ENCODE measurements at places on chromosomes 16 and 17.

GRCh38 chr17:78170692-78171590 lies 2.6 kb downstream of the SYNGR2 start:
- DNase-seq: no peak

- no peak for DNase-seq
These were observed 34.5 kb downstream of the MAP1LC3B start for GRCh38 chr16:87426423-87427215.

DNA sequence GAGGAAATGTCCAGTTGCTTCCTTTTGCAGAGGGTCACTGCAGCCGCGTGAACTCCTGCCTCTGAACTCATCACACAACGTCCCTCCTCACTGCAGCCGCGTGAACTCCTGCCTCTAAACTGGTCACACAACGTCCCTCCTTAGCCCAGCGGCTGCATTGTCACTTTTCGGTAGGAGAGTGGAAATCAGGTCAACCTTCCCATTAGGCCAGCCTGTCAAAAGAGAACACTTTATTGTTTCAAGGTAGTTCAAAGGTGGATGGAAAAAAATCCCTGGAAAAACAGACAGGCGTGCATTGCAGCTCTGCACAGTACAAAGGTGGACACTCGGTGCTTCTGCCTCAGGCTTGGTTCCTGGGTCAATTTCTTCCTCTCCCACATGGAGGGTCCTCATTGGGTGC lies 280.2 kb downstream of the FOXL1 start:
- no peak for DNase-seq

- DNase-seq: no peak
These were observed 46.8 kb upstream of the DNAH9 start for GRCh38 chr17:11551442-11551841.

DNA sequence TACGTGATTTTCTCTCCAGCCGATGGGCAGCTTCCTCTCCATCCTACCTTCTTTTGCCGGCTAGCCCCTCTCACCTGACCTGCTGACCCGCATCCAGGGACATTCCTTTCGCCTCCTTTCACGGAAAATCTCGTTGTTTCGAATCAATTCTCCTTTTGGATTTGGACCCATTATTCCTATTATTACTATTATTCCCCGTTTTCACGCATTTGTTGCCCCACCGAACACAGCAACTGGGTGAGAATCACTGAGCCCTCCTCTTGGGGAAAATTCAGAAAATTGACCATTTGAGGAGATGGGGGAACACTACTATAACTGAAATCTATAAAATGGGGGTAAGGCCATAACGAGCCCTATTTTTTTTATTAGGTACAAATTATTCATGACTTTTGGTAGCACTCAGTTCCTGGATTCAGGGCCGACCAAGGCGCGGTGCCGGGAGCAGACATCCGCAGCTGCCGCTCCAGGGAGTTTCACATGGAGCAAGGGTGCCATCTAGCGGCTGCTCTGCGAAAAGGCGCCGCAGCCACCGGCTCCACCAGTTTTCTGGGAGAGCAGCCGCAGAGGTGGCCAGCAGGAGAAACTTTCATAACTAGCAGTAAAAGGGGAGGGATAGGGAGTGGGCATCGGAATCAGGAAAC lies 3.3 kb upstream of the HOXB8 start:
- DNase-seq: no peak

- DNase-seq: no peak
These were observed 43.5 kb downstream of the GPRC5B start for GRCh38 chr16:19841184-19841583.

DNA sequence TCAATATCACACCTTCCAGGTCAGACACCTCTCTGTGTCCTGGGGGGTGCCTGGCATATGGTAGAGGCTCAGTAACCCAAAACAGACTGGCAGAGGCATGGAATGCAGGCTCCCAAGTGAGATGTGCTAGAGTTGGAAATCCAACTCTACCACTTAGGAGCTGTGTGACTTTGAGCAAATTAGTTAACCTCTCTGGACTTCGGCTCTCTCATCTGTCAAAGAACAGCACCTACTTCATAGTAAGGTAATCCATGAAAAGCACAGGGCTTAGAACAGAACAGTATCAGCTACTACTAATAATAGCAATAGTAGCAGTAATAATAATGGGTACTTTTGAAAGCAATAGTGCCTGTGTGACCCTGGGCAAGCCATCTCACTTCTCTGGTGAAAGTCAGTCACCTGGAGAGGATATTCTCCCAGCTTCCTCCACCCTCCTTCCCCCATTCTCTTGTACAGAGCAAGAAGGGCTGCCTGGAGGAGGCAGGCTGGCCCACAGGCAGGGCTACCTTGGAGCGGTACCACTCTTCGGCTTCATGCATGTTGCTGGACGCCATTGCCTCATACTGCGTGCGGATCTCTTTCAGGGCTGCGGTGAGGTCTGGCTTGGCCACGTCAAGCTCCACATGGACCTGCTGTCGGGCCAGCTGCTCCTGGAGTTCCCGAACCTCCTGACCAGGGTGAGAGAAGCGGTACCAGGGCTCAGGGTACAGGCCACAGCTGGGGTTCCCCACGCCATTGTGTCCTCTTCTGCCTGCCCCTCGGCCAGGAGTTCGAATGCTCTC lies 2.3 kb downstream of the GFAP start:
- DNase-seq: no peak

GRCh38 chr16:24677388-24677787 lies 52.1 kb upstream of the TNRC6A start:
- DNase-seq: no peak

GRCh38 chr17:66655861-66656260 lies 179.1 kb upstream of the CACNG5 start:
- no peak for DNase-seq

GRCh38 chr16:71576971-71577370 lies at the start of gene TAT:
TSS of gene TAT (minus strand) at chr16:71577092. CDS start at chr16:71576415, 677 bp downstream.
- DNase-seq: no peak

DNA sequence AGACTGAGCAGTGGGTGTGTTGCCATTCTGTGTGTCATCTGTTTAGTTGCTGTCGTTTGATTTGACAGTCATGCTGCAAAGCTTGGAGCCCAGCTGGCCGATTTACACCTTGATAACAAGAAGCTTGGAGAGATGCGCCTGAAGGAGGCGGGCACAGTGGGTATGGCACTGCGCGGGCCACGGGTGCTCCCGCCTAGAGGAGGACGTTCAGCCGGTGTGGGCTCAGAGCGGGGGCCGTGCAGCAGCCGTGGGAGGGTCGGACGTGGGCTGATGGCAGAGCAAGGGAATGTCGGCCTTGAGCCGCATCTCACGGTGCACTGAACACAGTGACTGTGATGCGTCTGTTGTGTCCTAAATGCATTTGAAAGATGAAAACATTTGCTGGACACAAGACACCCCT lies 3.7 kb downstream of the FN3KRP start:
- DNase-seq: no peak

DNA sequence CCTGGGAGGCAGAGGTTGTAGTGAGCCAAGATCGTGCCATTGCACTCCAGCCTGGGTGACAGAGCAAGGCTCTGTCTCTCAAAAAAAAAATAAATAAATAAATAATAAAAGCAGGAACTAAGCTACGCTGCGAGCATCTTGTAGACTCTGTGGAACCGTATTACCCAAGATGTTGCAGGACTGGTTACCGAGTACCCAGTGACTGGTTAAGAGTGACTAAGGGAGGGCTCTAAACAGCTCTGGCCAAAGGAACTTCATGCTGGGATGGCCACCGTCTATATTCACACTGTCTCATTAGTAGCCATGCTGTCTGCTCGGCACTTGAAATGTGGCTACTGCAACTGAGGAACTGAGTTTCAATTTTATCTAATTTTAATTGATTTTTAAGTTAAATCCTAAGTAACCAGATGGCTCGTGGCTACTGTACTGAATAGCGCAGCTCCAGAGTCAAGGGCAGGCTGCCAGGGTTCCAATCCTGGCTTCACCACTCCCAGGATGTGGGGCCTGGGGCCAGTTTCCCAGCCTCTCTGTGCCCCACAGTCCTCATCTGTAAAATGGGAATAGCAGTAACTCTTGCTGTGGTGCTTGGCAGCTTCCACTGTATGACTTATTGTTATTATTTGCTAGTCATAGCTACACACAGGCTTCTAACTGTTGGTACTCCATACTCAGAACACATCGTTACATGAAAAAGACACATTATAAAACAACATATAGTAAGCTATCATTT lies 3.0 kb downstream of the NTAN1 start:
- DNase-seq: no peak

DNA sequence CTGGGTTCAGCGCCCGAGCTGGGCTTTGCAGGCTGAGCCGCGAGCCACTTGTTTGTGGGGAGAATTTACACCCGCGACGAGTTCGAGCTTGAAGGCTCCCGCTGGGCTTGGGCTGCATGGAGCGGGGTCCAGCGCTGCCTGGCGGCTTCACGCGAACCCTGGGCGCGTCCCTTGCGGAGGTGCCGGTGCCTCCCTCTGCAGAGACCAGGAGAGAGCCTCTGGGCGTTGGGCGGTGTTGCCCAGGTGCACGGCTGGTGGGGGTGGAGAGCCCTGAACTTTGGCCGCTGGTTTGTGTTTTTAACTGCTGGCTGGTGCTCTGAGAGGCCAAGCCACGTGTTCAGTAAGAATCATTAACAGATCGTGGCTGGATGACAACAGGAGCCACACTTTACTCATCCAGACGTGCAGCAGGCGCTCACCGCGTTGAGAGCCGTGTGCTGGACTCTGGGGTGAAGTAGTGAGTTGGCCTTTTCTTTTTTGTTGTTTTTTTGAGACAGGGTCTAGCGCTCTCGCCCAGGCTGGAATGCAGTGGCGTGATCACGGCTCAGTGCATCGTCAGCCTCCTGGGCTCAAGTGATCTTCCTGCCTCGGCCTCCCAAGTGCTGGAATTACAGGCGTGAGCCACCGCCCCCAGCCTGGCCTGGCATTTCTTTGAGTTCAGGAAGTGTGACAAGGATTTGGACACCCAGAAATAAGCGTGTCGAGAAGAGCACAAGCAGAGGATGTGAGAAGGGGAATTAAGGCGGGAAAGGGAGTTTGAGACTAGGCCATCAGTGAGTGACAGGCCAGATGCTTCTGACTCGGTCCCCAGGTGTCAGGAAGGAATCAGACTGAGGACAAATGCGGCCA lies 827 bp downstream of the CDK10 start:
- no peak for DNase-seq

GRCh38 chr17:70022175-70022574 lies 52.9 kb upstream of the KCNJ16 start:
- DNase-seq: no peak

- no peak for DNase-seq
These were observed 229.7 kb downstream of the SNX29 start for GRCh38 chr16:12206098-12206748.

DNA sequence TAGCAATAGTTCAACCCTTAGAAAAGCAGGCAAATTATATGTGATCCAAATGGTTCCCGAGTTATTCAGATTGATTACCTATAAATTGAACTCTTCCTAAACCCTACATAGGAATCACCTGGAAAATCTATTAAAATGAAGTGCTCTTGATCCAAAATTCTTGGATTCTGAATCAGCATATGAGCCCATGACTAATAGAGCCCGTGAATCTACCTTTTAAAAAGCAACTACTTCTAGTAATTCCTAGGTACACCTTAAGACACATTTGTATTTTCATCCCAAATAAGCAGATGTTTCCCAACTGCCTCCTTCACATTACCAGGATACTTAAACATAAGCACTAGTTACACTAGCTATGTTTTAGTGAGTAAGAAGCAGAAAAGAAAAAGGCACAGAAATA lies 1171.0 kb upstream of the GOT2 start:
- no peak for DNase-seq

DNA sequence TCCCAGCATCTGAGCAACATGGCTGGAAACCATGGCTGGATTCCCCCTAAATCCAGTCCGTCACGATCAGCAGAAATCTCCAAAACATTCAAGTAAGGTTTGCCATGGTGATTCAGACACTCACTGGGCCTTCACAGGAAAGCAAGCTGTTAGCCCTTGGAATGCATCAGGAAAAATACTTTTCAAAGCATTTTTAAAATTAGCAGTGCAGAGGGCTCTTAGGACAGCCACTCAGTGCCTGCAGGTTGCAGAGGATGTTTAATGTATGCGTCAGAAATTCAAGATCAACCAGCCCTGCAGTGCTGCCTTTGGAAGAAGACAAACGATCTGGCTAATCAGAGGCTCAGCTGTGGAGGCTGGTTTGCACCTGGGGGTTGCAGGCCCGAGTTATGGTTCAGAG lies 50.3 kb downstream of the FOXL1 start:
- no peak for DNase-seq

DNA sequence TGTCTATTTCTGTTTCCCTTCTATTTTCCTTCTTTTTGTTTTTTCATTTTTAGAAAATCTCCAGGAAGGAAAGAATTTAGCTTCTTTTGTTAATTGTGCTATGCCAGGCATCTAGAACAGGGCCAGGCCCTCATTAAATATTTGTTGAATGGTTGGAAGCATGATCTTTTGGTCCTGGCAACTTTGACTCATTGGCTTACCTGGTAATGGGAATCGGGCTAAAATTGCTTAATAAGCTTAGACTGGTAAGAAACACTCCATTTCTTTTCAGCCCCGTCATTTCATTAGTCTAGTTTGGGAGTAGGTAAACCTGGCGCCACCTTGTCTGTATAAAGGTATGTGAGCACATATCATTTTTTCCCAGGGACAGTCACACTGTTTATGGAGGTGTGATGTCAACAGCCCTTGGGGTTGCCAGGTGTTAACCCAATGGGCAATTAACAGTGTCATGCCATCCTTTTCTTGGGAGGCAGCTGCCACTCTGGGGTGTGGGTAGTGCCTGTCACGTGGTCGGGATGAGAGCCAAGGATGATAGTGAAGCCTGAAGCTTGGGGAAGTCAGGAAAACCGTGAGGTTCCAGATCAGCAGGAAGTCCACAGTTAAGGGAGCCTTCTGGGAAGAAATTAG lies 9.5 kb upstream of the NDEL1 start:
- DNase-seq: no peak

- no peak for DNase-seq
These were observed 111.4 kb upstream of the CDC42EP4 start for GRCh38 chr17:73423159-73423715.

- DNase-seq: no peak
These were observed 10.2 kb downstream of the MMD start for GRCh38 chr17:55411463-55411855.

DNA sequence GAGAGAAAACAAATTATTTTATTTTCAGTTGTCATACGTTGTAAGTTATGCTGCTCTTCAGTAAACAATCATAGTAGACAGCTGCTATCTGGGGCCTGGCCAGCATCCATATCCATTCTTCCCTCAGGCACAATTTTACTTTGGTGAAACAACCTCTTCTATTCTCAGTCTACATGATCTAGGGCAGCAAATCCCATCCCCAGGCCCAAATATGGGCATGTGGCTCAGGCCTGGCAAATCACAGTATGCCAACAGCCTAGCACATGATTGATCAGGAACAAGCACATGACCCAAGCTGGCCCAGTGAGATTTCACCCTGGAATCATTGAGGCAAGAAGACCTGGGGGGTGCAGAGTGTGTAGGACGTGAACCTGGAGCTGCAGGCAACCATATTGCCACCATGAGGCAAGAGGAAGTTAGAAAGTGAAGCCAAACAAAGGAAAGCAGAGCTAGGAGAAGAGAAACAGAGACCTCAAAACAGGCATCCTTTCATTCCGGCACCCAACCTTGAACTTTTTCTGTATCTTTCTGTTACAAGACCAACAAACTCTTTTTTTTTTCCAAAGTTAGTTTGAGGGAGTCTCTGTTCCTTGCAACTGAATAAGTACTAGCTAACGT lies 10.3 kb upstream of the ABCC12 start:
- DNase-seq: no peak
